Activated CD8-positive, alpha-beta T cell treated with anti-CD3 and anti-CD28 coated beads for 36 hours (primary cell): ENCODE measurements at places on chromosomes 7 and 10.

GRCh38 chr10:130263289-130263688 lies 127.1 kb downstream of the GLRX3 start:
- DNase-seq: no peak

GRCh38 chr10:66752714-66753113 lies 173.1 kb upstream of the LRRTM3 start:
- DNase-seq: no peak

- no peak for DNase-seq
These were observed 101.2 kb upstream of the WDR11 start for GRCh38 chr10:120749856-120750566.

- DNase-seq: no peak
These were observed 170.5 kb upstream of the KLF6 start for GRCh38 chr10:3955493-3955892.

DNA sequence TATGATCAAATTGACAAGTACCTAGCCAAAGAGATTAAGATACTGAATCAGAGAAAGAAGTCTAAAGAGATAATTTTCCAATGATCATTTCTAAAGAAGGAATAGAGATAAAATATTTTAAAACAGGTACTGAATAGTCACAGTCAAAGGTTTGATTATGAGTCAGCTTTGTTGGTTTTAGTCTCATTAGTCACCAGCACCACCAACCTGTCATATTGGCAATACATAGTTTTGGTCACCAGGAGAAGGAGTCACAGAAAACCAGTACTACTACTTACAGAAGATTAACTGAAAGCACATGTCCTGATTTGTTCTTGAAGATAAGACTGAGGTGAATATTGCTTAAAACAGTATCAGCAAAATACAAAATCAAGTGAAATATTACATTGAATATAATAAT lies 34.6 kb downstream of the ZEB1 start:
- peak; percentile 34 for DNase-seq

DNA sequence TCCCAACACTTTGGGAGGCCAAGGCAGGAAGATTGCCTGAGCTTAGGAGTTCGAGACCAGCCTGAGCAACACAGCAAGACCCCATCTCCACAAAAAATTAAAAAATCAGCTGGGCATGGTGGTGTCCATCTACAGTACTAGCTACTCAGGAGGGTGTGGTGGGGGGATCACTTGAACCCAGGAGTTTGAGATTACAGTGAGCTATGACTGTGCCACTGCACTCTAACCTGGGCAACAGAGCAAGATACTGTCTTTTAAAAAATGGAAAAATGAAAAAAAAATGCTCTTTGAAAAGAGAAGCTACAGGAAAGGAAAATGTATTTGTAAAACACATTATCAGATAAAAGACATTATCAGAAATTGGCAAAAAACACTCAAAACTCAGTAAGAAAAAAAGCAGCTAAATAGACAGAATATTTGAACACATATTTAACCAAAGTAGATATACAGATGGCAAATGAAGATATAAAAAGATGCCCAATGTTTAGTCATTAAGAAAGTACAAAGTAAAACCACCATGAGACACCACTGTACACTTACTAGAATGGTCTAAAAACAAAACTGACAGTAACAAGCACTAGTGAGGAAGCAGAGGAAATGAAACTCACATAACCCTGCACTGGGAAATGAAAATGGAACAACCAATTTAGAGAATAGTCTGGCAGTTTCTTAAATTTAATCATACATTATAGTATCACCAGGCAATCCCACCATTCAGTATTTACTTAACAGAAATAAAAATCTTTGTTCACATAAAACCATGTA lies 40.5 kb downstream of the NRBF2 start:
- no peak for DNase-seq
